B cell (primary cell): ENCODE measurements at places on chromosomes 1 and 21. TPM values are rescaled to one million over a fixed set of nuclear protein-coding genes. Genes with fewer than 3 reads are reported as not detected.
A peak's percentile ranks its signal among the peaks of the same experiment; 100 is the strongest.

DNA sequence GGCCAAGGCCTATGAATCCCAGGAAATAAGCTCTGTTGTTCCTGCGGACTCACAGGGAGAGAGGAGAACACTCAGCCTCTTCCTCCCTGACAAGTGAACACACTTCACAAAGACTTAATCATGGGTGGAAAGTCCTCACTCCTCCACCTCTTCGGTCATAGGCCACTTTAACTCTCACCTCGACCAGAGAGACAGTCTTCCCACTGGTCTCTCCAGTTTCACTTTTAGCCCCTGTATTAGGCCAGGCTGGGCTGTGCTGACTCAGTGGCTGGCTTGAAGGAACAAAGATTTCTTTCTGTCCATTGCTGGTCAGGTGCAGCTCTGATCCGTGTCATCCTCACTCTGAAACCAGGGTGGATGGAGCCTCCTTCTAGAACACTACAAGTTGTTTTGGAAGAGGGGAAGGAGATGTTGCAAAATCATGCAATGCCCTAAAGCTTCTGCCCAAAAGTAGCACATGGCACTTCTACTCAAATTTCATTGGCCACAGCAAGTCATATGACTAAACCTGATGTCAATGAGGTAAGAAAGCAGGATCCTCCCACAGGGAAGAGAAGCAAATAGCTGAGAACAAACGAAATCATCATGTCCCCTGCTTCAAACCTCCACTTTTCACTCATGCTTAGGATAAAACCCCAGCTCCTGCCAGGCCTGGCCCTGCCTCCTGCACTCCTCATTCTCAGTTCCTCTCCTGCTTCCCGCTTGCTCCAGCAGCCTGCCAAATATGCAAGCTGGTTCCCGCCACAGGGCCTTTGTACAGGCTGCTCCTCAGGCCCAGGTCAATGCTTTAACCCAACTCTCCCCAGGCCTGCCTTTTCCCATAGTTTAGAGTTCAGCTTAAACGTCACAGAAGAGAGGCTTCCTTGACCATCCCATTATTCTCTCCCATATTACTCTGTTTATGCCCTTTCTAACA lies 150.5 kb upstream of the RUNX3 start:
- DNase-seq: no peak

The SLAMF7 gene
- 51.6 and 52.6 TPM in 2 replicates for total RNA-seq

- DNase-seq: peak; percentile 19
These were observed 59.0 kb downstream of the RUSC1 start for GRCh38 chr1:155379631-155380090.

GRCh38 chr1:44670751-44671640 lies 3.3 kb downstream of the TMEM53 start:
- DNase-seq: no peak

The RNU1-4 gene
- 4,377 and 4,541 TPM in 2 replicates for total RNA-seq

- DNase-seq: no peak
These were observed 138.7 kb upstream of the ZNF644 start for GRCh38 chr1:91160363-91161075.

The S1PR1 gene
- 219 and 225 TPM in 2 replicates for total RNA-seq

DNA sequence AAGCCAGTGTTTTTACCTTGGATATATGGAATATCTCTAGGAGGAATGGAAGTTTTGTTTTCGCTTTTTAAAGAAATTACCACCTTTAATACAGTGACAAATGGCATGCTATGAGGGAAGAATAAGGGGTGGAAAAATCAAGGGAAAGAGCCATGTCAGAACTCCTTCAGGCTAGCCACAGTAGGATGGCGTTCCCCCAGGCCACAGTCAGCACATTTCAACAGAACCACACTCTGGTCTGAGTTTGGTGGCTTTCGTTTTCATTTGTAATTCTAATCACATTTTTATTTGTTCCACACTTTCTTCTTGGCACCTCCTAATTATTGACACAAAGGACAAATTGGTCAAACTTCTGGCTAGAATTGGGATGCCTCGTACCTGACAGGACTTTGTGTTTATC lies 60.3 kb upstream of the RCOR3 start:
- no peak for DNase-seq

- no peak for DNase-seq
These were observed 21.0 kb downstream of the S100A10 start for GRCh38 chr1:151972542-151973248.

The FCGR3B gene
- total RNA-seq: not detected in 2 replicates

- no peak for DNase-seq
These were observed 58.0 kb downstream of the NGF start for GRCh38 chr1:115280064-115280463.
